DMS53 (cell line): ENCODE measurements at places on chromosomes 13 and 19.
A peak's percentile ranks its signal among the peaks of the same experiment; 100 is the strongest.

GRCh38 chr13:47046706-47047105 is 149.9 kb upstream of the HTR2A start:
- DNase-seq: no peak

- no peak for DNase-seq
These were observed 36.5 kb upstream of the MRI1 start for GRCh38 chr19:13727798-13728197.

GRCh38 chr13:98571955-98572662 is 4.8 kb downstream of the STK24 start:
- peak; percentile 73 for DNase-seq

DNA sequence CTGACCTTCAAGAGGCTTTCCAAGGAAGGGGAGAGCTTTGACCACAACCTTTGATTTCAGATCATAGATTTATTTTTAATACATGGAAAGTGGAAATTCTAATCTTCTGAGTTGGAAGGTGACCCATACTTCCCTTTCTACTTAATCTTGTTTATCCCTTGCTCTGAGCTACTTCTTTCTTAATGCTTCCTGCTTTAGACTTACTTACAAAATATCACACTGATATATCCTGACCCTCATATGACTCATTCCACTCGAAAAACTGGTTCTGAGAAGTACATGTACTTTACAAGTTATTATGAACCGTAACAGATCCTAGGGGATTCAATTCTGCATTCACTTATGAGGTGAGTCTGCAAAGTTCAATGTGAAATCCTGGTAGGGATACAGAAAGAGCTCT is 76.2 kb upstream of the IRS2 start:
- peak; percentile 73 for DNase-seq

- peak; percentile 36 for DNase-seq
These were observed 26.5 kb downstream of the ZNF607 start for GRCh38 chr19:37692956-37693620.

DNA sequence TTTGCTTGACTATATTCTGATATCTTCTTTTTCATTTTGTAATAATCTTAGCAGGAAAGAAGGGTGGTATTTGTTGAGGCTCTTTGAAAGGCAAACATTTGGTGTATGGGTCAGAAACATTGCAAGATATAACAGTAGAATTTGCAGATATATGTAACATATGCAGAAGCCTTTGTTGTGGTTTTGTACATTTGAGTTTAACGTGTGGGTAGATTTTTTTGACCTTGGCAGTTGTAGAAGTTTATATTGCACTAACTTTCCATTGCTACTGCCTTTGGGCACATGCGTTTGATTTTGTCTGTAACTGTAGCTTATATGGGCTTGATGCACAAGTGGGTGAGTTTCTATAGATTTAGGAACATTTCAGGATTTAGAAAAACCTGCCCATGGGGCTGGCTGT is 78.5 kb upstream of the SPRY2 start:
- DNase-seq: no peak

DNA sequence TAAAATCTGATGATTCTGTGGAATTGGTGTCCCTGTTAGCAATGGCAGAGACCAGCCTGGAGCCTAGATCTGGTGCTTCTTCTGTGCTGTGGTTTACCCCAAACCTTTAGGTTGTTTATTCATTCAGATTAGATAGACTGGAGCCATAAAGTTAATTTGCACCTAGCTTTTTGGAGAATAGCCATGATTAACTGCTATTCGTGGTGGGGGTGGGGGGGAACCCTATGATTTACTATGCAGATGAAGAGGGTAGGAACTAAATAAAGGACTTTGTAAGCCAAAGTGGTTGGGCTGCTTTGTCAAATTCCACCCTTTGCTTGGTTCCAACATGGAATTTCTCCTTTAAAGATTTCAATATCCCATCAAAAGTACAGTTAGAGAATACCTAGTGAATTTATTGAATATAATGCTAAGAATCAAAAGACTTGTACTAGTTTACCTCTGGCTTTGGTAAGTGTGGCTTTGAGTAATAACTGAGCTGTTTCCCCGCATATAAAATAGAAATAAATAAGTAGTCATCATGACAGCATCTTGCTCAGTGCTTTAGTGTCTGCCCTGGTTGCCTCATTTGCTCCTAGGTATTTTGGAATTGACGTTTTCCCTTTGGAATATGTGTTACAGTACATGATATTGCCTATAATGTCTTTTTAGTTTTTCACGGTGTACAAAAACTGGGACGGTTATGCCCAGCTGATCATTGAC is 27.6 kb downstream of the SKA3 start:
- no peak for DNase-seq

DNA sequence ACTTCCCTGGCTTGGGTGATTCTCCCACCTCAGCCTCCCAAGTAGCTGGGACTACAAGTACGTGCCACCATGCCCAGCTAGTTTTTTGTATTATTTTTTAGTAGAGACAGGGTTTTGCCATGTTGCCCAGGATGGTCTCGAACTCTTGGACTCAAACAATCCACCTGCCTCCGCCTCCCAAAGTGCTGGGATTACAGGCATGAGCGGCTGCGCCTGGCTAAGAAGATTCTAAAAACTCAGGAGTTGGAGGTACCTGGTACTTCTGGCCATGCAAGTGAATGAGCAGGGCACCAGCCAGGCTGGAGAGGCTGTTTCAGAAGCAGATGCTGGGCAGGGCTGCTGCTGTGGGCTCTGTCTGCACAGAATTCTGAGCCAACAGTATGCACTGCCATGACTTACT is 6.1 kb downstream of the MZF1 start:
- no peak for DNase-seq

DNA sequence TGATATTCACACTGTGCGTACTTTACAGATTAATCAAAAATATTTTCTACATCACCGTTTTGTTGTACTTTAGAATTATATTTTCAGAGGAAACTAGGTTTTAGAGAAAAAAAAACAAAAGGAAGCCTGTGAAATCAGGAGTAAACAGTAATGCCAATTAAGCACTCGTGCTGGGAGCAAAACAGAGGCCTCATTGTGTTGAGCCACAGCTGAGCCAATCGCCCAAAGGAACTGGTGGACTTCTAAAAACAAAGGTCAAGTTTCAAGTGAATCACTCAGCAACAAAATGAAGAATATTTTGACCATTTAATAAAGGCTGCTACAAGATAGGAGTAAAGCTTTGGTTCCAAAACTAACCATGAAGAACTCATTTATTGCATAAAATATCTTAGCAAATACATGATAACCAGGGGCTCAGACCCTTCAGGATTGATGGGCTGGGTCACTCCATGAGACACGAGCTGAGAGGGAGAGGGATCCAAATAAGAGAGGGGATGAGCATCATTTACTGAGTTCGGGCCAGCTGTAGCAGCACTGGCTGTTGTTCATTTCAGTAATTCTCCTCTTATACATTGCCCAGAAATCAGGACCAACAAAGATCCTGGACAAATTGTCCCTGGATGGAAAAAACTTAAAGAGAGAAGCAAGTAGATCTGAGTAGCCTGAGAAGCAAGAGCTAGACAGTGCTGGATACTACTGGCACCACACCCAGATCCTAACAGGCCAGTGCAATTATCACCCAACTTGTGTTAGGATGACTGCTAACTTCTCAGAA is 8.3 kb upstream of the NALCN start:
- no peak for DNase-seq

GRCh38 chr13:113845055-113845454 is 18.8 kb downstream of the GAS6 start:
- no peak for DNase-seq

DNA sequence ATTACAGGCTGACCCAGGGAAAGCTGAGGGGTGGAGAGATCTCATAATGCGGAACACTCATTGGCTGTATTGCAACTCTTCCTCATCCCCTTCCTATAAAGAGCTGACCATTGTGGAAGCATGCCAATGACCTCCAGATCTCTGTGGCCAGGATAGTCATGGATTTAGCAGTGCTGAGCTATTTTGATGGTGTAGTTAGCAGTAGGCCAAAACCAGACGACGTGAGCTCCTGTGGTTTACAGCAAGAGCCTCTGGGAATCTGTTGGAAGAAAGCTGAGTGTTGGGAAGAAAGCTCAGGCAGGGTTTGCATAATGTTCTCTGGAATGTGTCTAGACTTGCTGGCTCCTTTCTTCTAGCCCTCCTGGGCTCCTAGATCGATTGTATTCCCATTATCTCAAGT is 187.5 kb upstream of the GPC6 start:
- no peak for DNase-seq

GRCh38 chr19:12090807-12091206 is 26.3 kb downstream of the ZNF844 start:
- DNase-seq: peak; percentile 60

DNA sequence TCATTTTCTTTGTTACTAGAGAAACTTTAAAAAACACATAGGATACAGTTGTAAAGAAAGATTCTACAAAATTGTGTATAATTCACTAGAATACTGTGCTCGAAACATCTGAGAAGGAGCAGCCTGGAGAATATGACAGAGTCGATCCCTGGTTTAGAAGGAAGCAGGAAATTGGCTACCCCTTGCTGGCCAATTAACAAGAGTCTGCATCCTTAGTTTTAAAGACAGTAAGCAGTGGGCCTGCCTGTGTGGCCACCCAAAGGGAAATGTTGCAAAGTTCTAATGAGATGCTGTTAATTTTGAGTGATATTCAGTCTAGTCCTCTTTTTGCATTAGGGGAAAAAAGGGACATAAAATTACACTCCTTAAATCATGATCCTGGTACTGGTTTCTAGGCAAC is 988.6 kb downstream of the PCDH17 start:
- DNase-seq: no peak

GRCh38 chr19:51507192-51507591 is 5.6 kb upstream of the SIGLEC12 start:
- no peak for DNase-seq
